ENCODE measurements at places on chromosomes 7 and 10.

GRCh38 chr7:107659666-107660065 lies 962 bp upstream of the SLC26A4 start:
- no peak for DNase-seq

GRCh38 chr10:77618117-77618516 lies 19.5 kb downstream of the KCNMA1 start:
- no peak for DNase-seq

DNA sequence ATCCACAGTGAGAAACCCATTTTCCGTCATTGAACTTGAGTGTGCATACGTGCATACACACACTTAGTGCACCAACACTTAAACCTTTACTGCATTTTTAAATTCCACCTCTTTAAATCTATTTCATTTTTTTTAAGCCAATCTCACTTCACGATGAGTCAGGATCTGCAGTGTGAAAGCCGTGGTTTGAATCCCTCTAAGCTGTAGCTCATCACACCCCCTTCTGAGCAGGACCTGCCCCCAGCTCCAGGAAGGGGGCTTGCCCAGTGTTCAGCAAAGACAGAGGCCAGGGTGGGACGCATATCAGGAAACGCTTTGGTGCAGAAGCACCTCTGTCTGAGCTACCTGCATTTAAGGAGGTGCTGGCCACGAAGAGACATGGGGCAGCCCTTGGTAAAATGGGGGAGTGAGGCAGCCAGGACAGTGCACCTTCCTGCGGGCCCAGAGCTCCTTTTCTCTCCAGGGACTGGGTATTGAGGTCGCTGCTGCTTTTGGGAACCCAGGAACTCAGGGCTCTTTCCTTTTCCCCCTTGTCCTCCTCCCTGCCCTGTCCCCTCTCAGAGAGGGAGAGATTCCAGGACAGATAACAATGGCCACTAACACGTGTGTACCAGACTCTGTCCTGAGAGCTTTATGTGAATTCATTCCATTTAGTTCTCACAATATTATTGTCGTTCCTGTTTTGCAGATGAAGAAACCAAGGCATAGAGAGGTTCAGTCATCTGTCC lies 21.7 kb downstream of the ZNF316 start:
- DNase-seq: no peak

DNA sequence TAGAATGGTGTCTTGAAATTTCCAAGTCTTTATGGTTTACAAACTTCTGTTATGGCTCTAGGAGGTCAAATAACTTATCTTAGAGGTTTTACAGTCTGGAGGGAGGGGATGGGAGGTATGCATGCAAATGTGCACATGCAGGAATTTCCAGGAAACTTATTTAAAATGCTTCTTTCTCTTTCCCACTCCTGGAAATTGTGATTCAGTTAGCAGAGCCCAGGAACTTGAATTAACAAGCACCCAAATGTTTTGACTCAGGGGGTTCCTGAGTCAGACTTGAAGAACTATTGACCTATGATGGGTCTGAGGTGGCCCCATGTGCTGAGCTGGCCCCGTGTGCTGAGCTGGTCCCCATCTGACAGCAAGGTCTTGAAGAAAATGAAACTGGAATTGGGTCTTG lies 669.4 kb downstream of the INHBA start:
- DNase-seq: no peak

- DNase-seq: no peak
Observed at GRCh38 chr7:17677408-17677807, 262.9 kb downstream of the SNX13 start.

DNA sequence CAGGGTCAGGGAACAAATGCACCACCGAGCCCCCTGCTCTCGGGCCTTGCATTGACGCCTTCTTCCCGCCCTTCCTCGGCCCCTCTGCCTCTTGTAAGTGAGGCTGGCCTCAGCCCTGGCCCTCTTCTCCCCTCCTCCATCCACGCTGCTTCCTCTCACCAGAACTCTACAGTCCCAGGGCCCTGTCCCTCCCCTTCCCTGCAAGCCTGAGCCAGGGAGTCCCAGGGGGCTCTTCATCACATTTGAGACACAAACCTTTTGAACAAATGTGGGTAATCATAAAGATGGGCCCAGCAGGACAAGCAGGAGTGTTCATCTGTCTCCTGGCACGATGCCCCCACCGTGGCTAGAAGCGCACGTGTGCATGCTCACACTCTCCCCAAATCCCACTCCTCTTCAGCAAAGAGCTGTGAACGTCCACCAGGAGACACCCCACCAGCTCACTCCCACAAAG lies 57.7 kb downstream of the SLIT1 start:
- DNase-seq: no peak

DNA sequence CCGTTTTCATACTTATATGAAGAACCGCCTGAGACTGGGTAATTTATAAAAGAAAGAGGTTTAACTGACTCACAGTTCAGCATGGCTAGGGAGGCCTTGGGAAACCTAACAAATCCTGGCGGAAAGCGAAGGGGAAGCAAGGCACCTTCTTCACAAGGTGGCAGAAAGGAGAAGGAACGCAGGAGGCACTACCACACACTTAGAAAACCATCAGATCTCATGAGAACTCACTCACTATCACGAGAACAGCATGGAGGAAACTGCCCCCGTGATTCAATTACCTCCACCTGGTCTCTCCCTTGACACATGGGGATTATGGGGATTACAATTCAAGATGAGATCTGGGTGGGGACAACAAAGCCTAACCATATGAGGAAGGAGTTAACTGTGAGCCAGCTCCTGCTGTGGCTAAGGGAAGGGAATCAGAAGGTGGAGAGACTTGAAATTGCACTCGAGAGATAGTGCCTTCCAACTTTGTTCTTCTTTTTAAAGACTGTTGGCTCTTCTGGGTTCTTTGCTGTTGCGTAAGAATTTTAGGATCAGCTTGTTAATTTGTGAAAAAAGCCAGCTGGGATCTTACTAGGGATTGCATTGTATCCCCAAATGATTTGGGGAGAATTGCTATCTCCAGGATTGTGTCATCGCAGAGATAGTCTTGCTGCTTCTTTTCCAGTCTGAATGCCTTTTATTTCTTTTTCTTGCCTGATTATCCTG lies 21.0 kb downstream of the OPTN start:
- DNase-seq: no peak

- no peak for DNase-seq
Observed at GRCh38 chr7:17299483-17299991, 1.1 kb downstream of the AHR start.

DNA sequence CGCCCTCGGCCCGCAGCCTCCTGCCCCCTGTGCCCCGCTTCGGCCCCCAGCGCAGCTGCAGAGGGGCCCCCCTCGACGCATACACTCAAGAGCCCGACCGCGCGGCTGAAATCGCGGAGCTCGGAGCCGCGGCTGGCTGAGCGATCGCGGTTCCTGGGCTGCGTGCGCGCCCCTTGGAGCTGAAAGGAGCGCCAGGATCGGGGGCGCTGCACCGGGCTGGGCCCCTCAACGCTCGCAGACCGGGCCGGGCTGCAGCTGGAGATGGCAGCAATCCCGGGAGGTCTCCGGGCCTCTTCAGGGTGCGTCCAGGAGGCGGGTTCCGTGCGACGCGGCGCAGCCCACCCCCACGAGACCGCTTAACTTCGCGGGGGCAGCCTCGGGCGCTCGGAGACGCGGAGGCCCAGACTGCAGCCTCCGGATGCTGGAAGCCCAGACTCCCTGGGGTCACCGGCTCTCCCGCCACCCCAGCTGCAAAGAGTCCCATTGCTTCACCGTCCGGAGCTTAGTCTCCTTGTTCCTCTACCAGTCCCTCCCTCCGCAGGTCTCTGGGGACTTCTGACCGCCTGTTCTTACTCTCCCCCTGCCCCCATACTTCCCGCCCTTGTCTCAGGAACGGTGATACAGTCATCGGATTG lies 73.0 kb upstream of the LRRC4 start:
- DNase-seq: no peak

GRCh38 chr7:34333925-34334324 lies 324.1 kb upstream of the NPSR1 start:
- no peak for DNase-seq

GRCh38 chr7:108294595-108294994 lies 161.6 kb downstream of the NRCAM start:
- DNase-seq: no peak

DNA sequence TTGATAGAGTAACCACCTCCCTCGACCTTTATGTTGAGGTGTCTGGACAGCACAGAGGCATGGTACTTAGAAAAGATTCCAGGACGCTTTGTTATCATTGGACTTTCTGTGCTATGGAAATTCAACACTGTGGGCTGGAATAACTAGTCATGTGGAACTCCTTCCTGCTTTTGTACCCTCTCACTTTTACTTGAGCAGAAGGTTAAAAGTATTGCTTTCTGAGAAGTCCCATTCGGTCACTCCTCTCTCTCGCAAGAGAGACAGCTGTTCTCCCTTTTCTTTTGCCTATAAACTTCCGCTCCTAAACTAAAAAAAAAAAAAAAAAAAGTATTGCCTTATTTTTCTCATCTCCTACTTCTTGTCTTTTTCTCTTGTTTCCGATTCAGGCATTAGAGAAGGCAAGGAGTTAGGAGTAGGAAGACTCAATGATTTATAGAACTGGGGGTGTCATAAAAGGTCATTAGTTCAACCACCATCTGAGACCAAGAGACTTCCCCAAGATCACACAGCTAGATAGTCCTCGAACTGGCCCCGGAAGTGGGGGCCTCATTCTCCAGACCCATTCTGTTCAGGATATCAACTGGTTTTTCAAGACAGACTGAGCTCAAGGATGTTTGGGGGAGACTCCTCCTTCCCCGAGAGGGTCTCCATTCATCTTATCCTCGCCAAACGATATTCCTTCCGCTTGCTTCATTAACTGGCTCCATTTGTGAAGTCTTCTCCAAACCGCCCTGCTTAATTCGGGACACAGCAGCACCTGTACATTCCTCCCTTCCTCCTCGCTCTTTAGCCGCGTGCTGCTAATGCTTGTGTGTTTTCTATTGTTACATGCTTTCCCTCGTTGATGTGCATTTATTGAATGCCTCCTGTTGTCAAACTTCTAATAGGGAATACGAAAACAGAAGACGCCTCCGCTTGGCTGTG lies 995 bp upstream of the INPP5F start:
- DNase-seq: no peak

DNA sequence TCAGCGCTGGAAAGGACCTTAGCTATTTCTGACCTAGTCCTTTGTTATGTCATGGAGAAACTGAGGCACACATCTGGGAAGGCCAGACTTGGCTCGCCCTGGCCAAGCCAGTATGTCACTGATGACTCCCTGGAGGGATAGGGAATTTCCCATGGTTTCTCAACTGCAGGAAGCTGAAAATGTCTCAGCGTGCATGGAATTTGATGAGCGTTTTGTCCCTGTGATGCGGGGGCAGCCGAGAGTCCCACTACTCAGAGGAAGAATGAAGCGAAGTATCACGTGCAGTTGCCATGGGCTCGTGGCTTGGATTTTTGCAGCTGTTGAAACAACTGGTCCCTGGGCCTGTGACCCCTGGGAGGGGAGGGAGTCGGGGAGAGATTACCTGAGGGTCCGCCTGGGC lies 44.8 kb downstream of the CLIP2 start:
- DNase-seq: no peak

DNA sequence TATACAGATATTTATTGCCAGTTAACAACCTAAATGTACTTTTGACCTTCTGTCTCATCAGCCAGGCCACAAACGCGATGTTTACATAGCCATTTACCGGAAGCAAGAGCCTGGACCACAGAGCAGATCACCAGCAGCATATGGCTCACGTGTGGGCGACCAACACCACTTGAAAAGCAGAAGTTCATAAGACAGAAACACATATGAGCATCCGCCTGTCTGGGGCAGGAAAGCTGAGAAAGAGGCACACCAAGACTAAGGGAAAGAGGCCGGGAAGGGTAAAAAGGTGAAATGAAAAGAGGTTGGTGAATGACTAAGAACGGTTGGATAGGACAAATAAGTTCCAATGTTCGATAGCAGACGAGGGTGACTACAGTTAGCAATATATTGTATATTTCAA lies 1.3 kb downstream of the ABCB1 start:
- no peak for DNase-seq

GRCh38 chr10:58665361-58665760 lies 152.7 kb downstream of the BICC1 start:
- no peak for DNase-seq

GRCh38 chr7:30206491-30206890 lies 71.7 kb downstream of the MTURN start:
- no peak for DNase-seq

- no peak for DNase-seq
Observed at GRCh38 chr10:59754951-59755350, 1.7 kb upstream of the MRLN start.

DNA sequence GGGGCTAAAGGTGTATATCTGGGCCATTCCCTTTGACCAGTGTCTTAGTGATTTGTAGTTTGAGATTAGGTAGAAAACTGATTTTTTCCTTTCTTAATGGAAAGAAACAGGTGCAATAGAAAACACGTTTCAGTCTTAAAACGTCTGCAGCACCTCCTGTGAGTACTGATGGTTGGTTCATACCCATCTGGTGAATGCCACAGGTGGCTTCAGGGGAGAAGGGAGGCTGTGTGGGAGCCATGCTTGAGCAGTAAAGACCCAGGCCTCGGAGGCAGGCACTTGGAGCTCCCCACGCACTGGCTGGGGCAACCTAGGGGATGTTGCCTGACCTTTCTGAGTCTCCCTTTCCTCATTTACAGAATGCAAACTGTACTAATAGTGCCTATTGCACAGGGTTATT lies 171.5 kb upstream of the GRB10 start:
- no peak for DNase-seq

GRCh38 chr10:107986571-107986970 lies 822.1 kb upstream of the SORCS1 start:
- DNase-seq: no peak

DNA sequence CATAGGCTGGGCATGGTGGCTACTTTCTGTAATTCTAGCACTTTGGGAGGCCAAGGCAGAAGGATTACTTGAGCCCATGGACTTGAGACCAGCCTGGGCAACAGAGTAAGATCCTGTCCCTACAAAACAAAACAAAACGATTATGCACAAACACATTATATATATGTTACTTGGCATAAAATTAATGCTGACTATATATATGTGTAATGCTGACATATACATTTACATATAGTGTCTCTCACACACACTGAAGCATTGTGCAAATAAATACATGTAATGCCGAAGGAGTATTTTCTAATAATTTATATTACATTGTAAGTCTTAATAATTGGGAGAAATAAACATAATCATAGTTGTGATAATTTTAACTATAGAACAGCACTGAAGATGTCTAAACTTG lies 621.8 kb upstream of the ZNF722 start:
- DNase-seq: no peak

DNA sequence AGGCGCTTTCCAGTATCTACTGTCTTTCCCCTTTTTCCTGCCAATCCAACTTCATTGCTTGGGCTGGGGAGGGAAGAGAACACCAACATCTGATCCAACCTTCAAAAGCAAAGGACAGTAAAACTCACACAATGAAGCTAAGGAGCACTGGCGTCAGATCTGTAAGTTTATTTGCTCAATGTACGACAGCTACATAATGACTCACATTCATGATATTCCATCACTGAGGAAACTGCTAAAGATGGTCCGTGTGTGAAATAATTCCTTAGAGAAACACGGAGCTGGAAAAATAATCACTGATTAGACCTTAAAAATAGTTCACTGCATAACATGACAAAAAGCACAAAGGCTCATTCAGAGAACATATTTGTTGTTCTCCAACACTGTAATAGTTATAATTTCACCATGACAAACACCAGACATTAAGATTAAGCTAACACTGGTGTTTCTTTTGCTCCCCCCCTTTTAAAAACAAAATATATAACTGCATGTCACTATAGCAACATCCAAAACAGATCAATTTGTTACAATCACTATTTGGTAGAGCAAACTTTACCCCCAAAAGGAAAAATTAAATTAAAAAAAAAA lies 24.3 kb downstream of the HSPB1 start:
- no peak for DNase-seq

Measured in suprapubic skin (tissue), 4 donors.